Amniotic stem cell (primary cell): ENCODE measurements at places on chromosomes 5 and 9.

DNA sequence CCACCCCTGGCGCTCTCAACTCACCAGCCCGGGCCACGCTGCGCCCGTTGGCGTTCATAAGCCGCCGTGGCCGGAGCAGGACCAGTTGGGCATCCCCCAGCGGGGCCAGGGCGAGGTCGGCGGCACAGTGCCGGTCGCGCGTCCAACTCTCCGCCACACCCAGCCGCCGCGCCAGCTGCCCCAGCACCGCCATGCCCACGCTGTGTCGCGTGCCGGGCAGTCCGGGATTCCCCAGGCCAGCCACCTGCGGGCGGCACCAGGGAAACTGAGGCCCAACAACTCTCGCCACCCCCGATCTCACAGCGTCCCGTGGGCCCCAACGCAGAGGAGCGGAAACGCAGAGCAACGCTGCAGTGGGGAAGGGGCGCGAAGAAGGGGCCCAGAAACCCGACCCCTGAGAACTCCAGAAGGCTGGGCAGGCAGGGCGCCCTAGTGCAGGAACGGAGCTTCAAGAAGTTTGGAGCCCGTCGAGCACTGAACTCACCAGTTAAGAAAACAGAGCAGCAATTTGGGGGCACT lies 453 bp downstream of the PTRH1 start:
- no peak for DNase-seq

- no peak for DNase-seq
These were observed 12.8 kb downstream of the ENC1 start for GRCh38 chr5:74627646-74628279.

DNA sequence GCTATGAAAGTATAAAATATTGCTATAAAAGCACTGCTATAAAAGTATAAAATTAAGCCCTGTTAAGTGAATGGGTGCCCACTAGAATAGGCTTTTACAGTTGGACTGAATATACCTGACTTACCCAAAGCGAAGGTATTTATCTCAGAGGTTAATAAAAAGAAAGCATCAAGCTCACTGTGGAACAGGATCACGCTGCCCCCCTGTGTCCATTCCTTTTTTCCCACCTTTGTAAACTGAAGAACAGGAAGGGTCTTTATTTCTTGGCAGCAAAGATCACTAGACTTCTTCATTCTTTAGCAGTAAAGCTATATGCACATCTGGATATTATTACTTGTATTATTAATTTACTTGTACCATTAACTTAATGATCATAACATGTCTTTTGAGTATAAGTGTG lies 22.1 kb upstream of the PLPP6 start:
- no peak for DNase-seq

DNA sequence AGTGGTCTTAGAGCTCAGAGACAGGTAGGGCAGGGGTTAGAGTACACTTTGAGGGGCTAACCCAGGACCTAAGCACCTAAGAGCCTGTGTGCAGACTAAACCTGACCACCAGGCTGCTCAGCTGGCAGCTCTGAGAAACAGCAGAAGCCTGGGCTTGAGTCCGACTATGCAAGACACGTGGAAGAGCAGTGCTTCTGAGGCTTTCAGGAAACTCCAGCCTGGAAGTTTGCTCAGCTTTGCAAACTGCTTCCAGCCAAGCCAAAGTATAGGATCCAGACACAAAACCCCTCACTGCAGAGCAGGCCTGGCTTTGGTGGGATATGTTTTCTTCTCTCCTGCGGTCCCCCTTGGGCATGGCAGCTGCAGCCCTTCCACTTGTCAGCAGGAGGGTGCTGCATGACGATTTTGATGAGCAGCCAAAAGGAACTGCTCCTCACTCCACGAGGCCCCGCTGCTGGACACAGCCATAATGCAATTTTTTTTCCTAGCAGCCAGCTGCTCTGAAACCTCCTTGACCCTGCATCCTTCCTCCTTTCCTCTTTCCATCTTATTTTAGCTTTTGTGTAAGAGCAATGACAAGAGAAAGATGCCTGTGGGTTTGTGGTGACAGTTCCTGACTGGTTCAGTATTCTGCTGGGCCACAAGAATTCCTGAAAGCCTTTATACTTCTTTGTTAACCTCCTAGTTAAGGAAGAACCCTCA lies 123.1 kb downstream of the LIFR start:
- DNase-seq = peak; percentile 5

GRCh38 chr5:140182075-140182711 lies 7.2 kb downstream of the CYSTM1 start:
- no peak for DNase-seq

- no peak for DNase-seq
These were observed 88.6 kb upstream of the RASGRF2 start for GRCh38 chr5:80871541-80871961.

DNA sequence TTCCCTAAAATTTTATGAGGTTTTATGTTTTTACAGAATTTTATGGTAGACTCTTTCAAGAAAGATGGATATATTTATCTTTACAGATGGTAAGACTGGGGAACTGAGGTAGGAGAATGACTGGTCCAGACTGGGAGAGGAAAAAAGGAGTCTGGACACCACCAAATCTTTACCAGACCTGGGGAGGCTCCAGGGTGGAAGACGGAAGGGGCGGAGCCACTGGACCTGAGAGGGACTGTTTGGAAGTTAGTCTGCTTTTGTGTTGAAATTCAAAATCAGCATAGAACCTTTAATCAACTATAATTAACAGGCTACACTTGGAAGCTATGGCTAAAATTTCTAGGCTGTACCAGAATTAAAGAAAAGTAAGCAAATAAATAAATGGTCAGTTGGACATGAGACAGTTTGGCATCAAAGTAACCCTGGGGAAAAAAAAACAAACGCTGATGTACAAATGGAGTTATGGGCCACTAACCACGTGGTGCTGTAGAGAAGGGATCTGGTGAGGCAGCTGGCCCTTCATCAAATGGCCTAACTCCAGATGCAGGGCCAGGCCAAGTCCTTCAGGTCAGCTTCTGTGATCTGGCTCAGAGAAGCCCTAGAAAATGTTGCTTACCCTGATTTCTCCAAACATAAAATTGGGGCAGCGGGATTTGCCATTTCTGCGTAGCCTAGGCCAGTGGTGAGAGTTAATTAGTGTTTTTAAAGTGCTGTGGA lies 155.1 kb downstream of the ARSB start:
- no peak for DNase-seq

GRCh38 chr5:127076315-127077129 lies 3.2 kb upstream of the C5orf63 start:
- no peak for DNase-seq

DNA sequence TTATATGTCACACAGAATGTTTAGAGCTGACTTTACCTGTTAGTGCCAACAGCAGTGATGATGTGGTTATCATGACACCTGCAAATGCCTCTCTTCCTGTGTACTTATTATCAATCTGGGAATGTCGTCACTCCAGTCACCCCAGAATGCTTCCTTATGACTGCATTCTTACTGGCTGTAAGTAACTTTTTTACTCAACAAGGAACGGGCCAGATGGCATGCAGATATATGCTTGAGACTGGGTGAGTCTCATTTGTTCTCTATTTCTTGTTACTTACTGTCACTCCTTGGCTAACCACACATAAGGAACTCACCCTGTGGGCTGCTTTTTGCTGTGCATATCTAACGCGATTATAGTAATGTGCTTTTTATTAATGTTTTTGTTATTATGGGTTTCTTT lies 385.5 kb upstream of the MEF2C start:
- DNase-seq = no peak

DNA sequence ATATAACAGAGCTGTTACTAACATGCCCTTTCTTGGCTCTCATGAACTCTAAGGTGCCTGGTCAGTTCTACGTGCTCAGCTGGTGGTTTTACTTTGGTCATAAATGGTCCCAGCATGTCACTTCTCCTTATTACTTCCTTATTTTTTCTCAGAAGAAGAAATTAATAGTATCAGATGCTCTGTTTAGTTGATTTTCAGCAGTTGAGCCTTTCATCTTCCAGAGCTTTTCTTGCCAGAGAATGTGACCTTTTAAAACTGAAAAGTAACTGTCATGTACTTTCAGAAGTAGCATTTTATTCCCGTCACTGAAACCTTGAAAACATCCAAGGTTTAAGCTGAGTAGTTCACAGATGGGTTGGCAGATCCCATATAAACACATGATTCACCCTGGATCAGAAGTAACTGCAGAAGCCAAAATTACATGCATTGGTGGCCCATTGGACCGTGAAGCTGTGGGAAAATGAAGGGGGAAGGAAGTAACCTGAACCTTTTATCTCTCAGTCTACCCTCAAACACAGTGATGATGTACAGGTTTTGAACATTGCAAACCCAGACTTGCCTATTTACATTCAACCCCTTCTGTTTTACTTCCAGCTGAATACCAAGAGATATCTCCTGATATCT lies 50.5 kb downstream of the HACD4 start:
- DNase-seq = peak; percentile 41

DNA sequence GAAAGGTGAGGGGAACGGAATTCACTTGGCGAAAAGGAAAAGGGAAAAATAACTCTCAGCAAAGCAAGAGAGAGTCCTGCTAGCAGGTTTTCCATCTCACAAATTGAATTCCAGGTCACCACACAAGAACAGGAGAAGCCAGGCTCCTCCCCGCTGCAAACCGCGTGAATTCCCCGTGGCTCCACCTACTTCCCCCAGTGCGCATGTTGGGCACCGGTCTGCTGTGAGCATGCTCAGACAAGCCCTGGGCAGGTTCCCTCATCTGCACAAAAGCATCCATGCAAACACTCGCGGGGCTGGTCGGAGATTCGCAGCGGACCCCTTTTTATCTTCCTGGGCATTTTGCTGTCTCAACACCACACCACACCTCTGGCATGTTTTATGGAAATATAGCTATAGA lies 58.5 kb upstream of the S1PR3 start:
- no peak for DNase-seq

GRCh38 chr5:150625831-150626746 lies 14.4 kb upstream of the SYNPO start:
- DNase-seq = no peak

- DNase-seq = no peak
These were observed 231.0 kb upstream of the MVB12B start for GRCh38 chr9:126095546-126096190.

GRCh38 chr9:85397005-85397404 lies 344.7 kb downstream of the AGTPBP1 start:
- no peak for DNase-seq

- DNase-seq = no peak
These were observed 517.9 kb downstream of the MTRR start for GRCh38 chr5:8386719-8387288.

- DNase-seq = no peak
These were observed 28.5 kb downstream of the AOPEP start for GRCh38 chr9:94754976-94755475.

GRCh38 chr5:112762113-112762810 lies 24.6 kb downstream of the APC start:
- no peak for DNase-seq

DNA sequence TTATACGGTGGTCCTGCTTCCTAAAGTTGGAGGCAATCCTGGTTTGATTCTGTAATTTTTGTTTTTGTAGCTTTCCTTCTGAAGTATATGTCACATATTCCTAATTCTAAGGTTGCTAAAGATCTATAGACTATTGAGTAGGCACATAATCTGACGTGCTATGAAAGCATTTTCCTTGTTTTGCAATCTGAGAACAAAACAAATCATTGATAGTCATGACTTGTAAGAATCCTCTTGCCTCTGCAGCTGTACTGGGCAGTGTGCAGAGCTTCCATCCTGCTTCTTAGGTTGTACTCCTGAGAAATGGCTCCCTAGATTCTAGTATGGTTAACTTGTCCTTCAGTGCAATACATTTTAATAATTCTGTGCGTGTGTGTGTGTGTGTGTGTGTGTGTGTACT lies 35.4 kb downstream of the SEMA6A start:
- DNase-seq = no peak

- no peak for DNase-seq
These were observed 4.5 kb upstream of the SEMA6A start for GRCh38 chr5:116579144-116579543.

DNA sequence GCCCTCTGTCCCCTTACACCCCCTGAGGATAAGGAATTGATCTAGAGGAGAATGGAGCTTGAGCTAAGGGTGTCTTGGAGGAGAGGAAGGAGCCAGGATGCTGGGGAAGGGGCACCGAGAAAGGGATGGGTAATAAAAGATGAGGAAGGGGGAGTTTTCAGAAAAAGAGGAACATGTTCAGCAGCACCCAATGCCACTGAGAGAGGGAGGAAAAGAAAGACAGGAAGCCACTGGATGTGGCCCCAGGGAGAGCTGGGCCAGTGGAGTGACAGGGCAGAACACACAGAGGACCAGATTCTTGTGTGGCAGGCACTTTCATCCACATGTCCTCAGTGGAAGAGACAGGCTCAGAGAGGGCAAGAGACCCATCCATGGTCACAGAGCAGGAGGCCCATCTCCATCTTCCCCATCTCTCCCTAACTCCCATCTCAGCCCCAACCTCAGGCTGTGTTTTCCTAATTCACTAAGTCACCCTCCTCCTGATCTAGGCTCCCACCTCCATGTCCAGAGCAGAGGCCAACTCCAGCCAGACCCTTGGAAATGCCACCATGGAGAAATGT lies 7.2 kb downstream of the PFN3 start:
- DNase-seq = no peak

DNA sequence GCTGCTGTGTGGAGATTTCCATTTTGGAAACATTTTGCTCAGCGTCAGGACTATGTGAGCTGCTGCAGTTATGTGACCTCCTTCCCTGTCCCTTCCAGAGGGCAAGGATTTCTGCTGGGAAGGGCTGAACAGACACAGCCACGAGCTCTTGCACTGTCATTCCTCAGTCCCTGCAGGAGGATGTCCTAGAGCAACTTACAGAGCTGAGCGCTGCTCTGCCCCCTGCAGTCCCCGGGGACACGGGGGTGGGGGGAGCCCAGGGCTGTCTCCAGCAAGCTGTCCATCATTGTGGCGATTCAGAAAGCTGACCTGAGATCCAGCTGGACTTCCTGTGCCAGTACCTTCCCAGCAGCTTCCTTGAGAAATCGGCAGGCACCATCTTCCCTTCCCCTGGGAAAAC lies 28.0 kb upstream of the MAP1B start:
- no peak for DNase-seq

DNA sequence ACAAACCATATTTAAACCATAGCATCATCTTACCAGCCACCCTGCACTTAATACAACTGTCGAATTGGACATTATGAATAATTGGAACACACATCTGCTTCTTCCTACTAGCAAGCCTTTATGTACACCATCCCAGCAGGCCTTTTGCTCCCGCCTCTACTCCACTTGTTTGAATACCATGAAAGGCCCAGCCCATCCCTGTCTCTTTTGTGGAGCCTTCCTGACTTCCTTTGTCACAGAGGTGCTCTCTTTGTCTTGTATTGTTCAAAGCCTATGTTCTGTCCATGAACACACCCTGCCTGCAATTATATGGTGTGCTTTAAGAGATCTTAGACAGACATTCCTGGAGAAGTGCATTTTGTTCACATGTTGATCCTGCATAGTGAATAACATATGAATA lies 465.7 kb downstream of the DIRAS2 start:
- no peak for DNase-seq

- no peak for DNase-seq
These were observed 1024.6 kb downstream of the EFNA5 start for GRCh38 chr5:106646106-106646505.

- no peak for DNase-seq
These were observed 49.2 kb upstream of the NEK6 start for GRCh38 chr9:124208571-124208970.
